Gastroesophageal sphincter (tissue), 4 donors: ENCODE measurements at places on chromosomes 2 and 18.

GRCh38 chr2:231356466-231356844 is 39.1 kb upstream of the B3GNT7 start:
- ATAC-seq = no peak

- ATAC-seq = no peak
Measured at GRCh38 chr2:168849610-168850009, 40.6 kb downstream of the SPC25 start.

DNA sequence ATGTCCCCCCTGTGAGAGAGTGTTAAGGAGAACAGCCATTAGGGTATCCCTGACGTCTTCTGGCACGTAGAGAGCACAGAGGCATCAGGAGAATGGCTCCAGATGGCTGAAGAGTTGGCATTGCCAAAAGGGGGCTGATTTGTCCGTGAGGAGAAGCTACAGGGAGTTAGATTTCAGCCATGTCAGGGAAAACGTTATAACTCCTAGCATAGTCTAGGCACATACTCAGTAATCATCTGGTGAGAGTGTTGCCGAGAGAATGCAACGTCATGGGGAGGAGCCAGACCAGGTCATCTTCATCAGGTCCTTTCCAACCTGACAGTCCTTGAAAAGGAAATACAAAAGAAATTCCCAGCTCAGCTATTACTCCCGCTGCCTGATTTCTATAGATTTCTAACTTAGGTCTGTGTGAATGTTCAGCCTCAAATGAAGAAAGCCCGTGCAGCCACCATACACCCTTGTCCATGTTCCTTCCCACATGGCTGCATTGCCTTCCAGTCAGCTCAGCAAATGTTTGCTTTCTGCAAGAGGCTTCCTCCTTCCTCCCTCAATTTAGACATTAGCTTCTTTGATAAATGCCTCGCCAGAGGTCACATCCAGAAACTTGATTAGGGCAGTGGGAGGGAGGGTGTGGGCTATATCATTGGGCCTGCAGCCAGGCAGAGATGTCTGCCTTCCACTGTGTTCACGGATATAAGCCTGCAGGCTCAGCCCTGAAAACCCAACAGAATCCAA is 93.0 kb downstream of the STPG4 start:
- no peak for ATAC-seq

GRCh38 chr2:200791905-200792304 is 19.8 kb upstream of the BZW1 start:
- no peak for ATAC-seq

DNA sequence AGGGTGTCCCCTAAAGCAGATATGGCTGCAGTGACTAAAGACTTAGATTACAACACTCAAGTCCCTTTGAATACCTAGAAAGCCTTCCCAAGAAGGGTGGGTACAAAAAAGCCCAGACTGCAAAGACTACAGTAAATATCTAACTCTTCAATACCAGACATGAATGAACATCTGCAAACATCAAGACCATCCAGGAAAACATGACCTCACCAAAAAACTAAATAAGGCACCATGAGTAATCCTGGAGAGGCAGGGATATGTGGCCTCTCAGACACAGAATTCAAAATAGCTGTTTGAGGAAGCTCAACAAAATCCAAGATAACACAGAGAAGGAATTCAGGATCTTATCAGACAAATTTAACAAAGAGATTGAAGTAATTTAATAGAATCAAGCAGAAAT is 138.2 kb upstream of the OTOS start:
- ATAC-seq = no peak
